ENCODE measurements at places on chromosomes 13 and 19. TPM values are rescaled to one million over a fixed set of nuclear protein-coding genes. Genes with fewer than 3 reads are reported as not detected.

- peaks cover 19% of the 10 kb centered on the region for H3K4me1 ChIP-seq
- DNase-seq, result peak; percentile 32
- H3K4me3 ChIP-seq, result peak overlapping the region; percentile 47
- H3K27ac ChIP-seq, result no peak overlapping the region
These were observed 840 bp upstream of the CCNA1 start for GRCh38 chr13:36431204-36432105.

DNA sequence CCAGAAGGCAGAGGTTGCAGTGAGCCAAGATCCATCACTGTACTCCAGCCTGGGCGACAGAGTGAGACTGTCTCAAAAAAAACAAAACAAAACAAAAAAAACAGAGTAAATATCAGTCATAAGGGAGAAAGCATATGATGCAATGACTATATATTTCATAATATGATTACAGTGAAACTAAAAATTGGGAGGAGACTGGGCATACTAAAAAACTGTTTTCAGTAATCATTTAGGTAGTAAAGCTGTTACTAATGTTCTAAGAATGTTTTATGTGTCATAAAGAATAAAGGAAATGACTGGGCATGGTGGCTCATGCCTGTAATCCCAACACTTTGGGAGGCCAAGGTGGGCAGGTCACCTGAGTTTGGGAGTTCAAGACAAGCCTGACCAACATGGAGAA lies 15.9 kb downstream of the ZNF573 start:
- peaks cover 52% of the 10 kb centered on the region for H3K36me3 ChIP-seq
- H3K4me1 ChIP-seq, result no peaks in the 10 kb centered on the region
- no peak overlapping the region for H3K27ac ChIP-seq
- DNase-seq, result no peak
- no peak overlapping the region for H3K4me3 ChIP-seq

GRCh38 chr19:39362682-39363657 lies 20.7 kb downstream of the SAMD4B start:
- no peak for DNase-seq
- no peaks in the 10 kb centered on the region for H3K4me1 ChIP-seq
- no peaks in the 10 kb centered on the region for H3K27me3 ChIP-seq
- peaks cover 29% of the 10 kb centered on the region for H3K36me3 ChIP-seq
- no peak overlapping the region for H3K27ac ChIP-seq

DNA sequence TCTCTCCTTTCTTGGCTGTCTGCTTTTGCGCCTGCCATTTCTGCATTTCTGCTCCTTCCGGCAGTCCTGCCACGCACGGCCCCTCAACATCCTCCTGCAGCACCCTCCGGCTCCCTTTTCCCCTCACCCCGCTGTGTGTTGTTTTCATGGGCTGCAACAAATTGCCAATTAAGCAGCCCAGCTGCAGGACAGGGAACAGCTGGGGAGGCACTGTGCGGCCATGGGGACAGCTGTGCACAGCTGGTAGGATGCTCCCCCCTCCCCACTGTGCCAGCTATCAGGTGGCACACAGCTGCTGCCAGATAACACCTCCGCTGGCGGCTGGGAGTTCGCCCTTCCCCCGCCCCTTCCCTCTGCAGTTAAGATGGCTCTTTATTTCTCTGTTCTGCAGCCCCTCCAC lies 25.4 kb downstream of the LYL1 start:
- DNase-seq, result no peak
- no peak overlapping the region for H3K27ac ChIP-seq
- no peaks in the 10 kb centered on the region for H3K36me3 ChIP-seq
- H3K4me3 ChIP-seq, result no peak overlapping the region
- H3K4me1 ChIP-seq, result no peaks in the 10 kb centered on the region

Gene FPR2
- not detected for total RNA-seq
